ENCODE measurements at places on chromosomes 2 and 18.

GRCh38 chr2:54524226-54524991 lies 68.3 kb downstream of the SPTBN1 start:
- peak; percentile 54 for DNase-seq

DNA sequence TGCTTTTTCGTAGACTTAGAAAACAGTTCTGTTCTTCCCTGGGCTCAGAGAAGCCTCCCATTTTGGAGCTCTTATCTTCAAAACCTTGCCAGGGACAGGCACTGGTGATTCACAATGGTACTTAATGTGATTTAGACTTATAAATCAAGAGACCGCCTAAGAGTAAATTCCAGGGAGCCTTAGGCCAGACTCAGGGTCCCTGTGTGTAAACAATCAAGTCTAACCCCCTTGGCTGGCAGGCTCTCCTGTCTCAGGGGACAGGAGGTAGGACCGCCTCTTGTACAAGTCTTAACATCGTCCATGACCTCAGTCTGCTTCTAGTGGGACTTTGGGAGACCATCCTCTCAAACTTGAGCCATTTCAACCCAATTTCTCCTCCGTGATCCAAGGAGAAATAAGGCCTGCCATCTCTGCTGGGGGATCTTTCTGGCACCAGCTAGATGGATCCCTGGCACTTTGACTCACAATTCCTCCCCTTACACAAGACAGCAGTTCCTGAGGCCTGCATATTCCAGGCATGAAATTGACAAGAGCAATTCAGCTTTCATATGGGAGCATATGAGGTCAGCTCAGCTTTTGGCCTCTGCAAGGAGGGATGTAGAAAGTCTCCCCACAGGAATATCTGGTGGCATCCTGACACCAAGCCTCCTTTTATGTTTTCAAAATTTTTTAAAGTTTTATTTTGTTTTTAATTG lies 487.0 kb downstream of the TNS1 start:
- DNase-seq: no peak

- DNase-seq: no peak
Measured at GRCh38 chr2:174836377-174836994, 72.2 kb upstream of the CHRNA1 start.

- no peak for DNase-seq
Measured at GRCh38 chr2:233173115-233173514, 78.4 kb upstream of the ATG16L1 start.

All from activated CD4-positive, alpha-beta T cell treated with anti-CD3 and anti-CD28 coated beads for 36 hours (primary cell).